SJSA1 (cell line): ENCODE measurements at places on chromosomes 4 and X. TPM values are rescaled to one million over a fixed set of nuclear protein-coding genes. Genes with fewer than 3 reads are reported as not detected.

SPANXN2 gene
- not detected in 2 replicates for total RNA-seq

- H3K27ac ChIP-seq: no peak overlapping the region
- no peaks in the 10 kb centered on the region for H3K36me3 ChIP-seq
- H3K27me3 ChIP-seq: peaks cover 4% of the 10 kb centered on the region; the same call in 1 of the 2 replicates
- DNase-seq: no peak
- H3K4me1 ChIP-seq: peaks cover 9% of the 10 kb centered on the region
Observed at GRCh38 chr4:173253561-173253960, 80.6 kb downstream of the HMGB2 start.

DNA sequence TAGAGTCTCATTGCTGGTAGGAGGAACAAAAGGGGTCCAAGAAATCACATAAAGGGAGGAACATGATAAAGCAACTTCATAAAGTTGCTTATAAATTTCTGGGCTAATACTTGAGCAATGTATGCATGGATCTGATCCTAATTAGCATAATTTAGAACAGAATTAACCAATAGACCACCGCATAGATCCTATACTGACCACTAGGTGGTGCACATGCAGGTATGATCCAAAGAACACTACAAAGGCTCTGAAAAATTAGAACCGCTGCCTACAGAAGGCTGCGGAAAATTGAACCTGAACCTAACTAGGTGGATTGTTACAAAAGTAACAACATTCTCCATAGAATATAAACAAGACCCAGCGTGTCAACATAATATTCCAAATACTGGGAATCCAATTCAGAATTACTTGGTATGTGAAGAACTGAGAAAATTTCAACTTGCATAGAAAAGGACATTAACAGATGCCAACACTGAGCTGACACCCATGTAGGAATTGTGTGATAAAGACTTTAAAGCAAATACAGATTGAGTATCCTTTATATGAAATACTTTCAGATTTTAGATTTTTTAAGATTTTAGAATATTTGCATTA is 23.3 kb downstream of the BRCC3 start:
- DNase-seq: peak; percentile 2
- no peaks in the 10 kb centered on the region for H3K27me3 ChIP-seq
- H3K4me3 ChIP-seq: no peak overlapping the region
- peaks cover 9% of the 10 kb centered on the region; the same call in 1 of the 2 replicates for H3K36me3 ChIP-seq
- H3K27ac ChIP-seq: no peak overlapping the region

GRCh38 chr4:5632571-5632970 is 75.8 kb downstream of the EVC2 start:
- H3K27ac ChIP-seq: no peak overlapping the region
- no peaks in the 10 kb centered on the region; the same call in 1 of the 2 replicates for H3K4me1 ChIP-seq
- no peaks in the 10 kb centered on the region for H3K27me3 ChIP-seq
- no peak for DNase-seq
- no peak overlapping the region for H3K4me3 ChIP-seq
- no peaks in the 10 kb centered on the region for H3K36me3 ChIP-seq

DNA sequence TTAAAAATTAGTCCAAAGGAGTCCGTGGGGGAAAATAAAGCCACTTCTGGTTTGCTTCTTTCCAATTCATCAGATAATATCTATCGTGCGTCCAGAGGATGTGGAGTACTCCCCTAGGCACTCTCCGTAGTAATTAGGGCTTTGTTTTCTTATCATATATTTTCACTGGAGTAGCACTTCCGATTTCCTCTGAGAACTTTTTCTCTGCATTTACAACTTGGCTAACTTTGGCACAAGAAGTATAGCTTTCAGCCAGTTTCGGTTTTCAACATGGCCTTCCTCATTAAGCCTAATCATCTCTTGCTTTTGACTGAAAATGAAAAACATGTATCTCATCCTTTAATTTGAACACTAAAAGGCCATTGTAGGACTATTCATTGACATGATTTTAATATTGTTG is 80.5 kb downstream of the CASP3 start:
- H3K36me3 ChIP-seq: no peaks in the 10 kb centered on the region
- H3K4me1 ChIP-seq: no peaks in the 10 kb centered on the region
- no peak overlapping the region for H3K27ac ChIP-seq
- DNase-seq: no peak
- no peaks in the 10 kb centered on the region for H3K27me3 ChIP-seq
- no peak overlapping the region for H3K4me3 ChIP-seq
